Activated CD4-positive, alpha-beta T cell treated with anti-CD3 and anti-CD28 coated beads, Interleukin-2, amount 50 U/mL, for 16 hours (primary cell): ENCODE measurements at places on chromosomes 11 and 22.

DNA sequence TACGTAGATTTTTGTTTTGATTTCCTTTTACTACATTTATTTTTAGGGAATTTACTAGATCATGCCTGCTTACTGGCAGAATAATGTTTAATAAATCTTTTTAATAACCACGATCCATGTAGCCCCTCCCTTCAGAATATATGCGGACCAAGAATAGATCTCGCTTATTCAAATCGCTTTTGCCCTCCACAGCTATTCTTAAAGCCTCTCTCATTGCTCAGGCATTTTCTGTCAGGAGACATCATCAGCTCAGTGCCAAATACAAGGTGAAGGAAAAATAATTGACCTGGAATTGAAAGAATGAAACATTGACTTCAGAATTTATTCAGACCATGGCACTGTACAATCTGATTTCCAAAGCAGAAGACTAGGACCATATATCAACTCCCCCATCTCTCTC is 10.0 kb upstream of the JAML start:
- DNase-seq = no peak

GRCh38 chr22:41925783-41926460 is 684 bp downstream of the TNFRSF13C start:
- DNase-seq = peak; percentile 66

- DNase-seq = no peak
These were observed 15.9 kb downstream of the FBLN1 start for GRCh38 chr22:45518580-45518991.

GRCh38 chr11:75435571-75435925 is 2.5 kb upstream of the KLHL35 start:
- no peak for DNase-seq

GRCh38 chr22:39254789-39255298 is 10.1 kb upstream of the PDGFB start:
- DNase-seq = peak; percentile 69

DNA sequence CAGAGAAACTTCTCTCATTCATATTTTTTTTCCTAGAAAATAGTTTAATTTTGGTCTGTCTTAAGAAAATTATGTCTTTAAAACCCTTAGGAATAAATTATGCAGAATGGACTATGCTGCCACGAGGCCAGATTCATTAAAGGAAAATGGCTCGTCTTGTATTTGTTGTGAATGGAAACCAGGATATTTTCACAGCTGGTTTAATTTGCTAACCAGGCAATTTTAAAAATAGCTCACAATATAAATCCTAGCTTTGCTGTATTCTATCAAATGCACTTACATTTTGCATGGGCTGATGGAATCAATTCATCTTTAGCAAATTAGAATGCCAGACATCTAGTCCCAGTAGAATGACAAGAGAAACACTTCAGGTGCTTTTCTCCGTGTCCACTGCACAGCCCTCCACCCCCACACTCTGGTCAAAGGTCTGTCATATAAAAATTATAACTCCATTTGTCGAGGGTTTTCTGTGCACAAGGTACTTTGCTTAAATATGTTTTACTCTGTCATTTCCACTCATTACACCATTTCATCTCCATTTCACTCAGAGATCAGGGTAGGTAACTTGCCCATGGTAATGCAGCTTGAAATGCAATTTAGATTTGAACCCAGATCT is 20.3 kb upstream of the TNRC6B start:
- DNase-seq = no peak

- DNase-seq = no peak
These were observed 35.8 kb upstream of the UBASH3B start for GRCh38 chr11:122619757-122620156.

- no peak for DNase-seq
These were observed 449 bp downstream of the PIDD1 start for GRCh38 chr11:804599-804964.

DNA sequence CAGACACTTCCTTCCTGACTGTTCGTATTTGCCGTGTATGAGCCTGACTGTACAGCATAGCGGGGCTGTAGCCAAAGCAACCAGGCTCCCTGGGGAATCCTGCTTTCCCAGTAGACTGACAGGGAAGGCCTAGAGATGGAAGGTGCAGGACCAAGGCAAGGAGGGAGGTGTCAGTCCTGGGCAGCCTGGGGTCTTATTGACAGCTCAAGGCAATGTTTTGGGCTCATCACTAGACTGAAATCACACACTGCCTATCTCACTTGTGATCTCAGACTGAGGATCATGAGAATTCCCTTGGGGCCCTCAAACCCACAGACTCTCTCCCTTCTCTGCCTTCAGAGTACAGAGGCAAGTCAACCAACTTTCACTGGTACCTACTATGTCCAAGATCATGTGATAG is 346.8 kb upstream of the NARS2 start:
- no peak for DNase-seq

DNA sequence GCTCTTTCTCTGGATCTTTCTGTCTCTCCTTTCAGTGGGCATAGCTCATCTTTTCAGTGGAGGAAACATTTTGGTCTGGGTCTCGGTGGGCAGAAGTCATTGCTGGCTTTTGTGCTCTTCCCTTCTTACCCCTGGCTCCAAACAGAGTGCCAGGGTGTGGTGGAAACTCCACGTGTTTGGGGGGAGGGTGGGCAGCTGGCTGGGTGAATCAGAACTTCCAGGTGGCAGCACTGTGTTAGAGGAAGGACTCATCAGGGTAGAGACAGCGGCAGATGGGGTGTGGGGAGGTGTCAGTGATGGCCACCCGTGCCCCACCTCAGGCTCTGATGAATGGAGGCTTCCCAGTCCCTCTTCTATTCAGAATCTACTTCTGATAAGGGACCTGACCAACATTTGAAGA is 114.0 kb downstream of the GRIK4 start:
- DNase-seq = no peak

GRCh38 chr11:104581246-104581980 is 316.8 kb downstream of the CASP12 start:
- DNase-seq = no peak

DNA sequence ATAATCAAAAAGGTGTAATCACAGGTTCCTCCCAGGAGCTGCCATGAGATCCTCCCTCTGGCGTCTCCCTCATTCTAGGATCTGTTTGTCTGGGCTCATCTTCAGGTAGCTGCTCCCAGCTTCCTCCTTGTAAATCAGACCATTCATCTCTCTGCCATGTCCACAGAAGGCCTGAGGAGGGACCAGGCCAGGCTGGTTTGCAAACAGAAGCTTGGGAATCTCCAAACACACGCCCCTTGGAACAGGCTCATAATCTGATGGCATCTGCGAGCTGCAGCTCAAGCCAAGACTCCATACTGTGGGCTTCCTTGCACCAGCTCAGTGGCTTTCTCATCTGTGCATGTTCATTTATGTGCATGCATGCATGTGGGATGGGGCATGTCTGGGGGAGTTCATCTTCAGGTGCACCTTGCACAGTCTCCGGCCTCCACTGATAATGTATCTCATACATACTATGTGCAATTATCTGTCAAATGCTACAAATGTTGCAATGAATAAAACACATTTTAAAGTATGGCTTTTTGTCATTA is 134.9 kb downstream of the NXPE2 start:
- no peak for DNase-seq

DNA sequence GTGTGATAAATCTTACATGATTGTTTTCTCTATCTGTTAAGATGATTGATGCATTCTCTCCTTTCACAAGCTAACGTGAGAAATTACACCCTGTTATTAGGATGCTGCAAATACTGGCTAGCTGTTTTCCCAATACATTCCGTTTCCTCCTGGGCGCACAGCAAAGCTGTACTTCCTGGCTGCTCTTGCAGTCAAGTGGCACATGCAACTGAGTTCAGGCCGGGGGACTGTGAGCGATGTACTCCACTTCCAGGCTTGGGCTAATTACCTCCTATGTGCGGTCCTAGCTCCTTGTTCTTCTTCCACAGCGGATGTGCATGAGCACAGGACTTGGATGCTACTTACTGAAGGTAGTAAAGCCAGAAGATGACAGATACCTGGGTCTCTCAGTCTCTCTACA is 234.9 kb upstream of the SESN3 start:
- no peak for DNase-seq

- no peak for DNase-seq
These were observed 17.3 kb upstream of the RFPL3 start for GRCh38 chr22:32340411-32340810.

DNA sequence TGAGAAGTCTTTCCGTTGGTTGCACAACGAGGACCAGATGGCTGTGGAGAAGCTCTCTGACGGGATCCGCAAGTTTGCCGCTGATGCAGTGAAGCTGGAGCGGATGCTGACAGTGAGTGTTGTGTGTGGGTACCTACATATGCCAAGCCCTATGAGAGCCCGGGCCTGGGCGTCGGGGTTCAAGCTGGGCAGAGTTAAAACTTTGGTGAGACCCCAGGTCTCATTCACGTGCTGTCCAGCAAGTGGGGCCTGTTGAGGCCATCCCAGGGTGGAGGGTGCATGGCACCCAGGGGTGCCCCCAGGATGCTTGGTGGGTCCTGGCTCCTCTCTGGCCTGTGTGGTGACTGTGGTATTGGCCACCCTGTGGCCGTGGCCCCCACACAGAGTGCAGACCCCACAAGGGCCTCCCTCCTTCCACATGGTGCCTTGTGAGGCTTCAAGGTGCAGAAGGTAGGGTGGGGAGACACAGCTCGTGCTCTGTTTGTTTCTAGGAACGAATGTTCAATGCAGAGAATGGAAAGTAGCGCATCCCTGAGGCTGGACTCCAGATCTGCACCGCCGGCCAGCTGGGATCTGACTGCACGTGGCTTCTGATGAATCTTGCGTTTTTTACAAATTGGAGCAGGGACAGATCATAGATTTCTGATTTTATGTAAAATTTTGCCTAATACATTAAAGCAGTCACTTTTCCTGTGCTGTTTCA is 12.8 kb downstream of the GATD1 start:
- DNase-seq = no peak

GRCh38 chr11:119107538-119108145 is 498 bp downstream of the C2CD2L start:
- DNase-seq = no peak

DNA sequence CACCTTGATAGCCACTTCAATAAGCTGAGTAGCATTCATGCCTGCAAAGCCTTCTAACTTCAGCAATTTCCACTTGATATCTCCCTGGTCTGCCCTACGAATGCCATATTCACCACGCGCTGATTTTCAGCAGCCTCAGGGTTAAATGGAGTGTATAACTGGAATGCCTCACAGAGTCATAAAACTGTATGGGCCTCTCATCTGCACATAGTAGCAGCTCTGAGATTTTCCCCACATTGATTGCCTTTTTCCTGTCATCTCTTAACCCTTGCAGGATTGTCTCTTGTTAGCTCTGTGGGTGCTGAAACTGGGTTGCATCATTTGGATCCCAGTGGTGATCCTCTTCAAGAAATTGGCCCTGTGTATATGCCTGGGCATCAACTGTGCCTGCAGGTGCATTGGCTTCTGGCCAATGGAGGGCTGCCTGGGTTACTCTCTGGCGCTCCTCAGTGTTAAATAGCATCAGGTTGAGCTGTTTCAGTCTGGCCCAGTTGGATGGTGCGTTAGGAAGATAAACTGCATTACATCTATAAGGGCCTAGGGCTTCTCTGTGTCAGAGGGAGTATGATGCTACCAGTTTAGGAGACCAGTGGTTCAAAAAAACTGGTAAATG is 17.4 kb upstream of the GLYATL1 start:
- DNase-seq = no peak

DNA sequence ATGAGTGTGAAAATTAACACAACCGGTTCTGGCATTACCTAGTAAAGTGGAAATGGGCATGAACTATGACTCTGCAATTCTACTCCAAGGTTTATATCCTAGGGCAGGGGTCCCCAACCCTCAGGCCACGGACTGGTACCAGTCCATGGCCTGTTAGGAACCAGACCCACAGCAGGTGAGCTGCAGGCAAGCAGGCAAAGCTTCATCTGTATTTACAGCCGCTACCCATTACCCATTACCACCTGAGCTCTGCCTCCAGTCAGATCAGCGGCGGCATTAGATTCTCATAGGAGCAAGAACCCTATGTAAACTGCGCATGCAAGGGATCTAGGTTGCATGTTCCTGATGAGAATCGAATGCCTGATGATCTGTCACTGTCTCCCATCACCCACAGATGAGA is 49.8 kb downstream of the MORC2 start:
- no peak for DNase-seq

GRCh38 chr11:73375830-73376159 is 404 bp upstream of the RELT start:
- no peak for DNase-seq

GRCh38 chr11:57417056-57417455 is 9.9 kb downstream of the SLC43A3 start:
- DNase-seq = no peak

DNA sequence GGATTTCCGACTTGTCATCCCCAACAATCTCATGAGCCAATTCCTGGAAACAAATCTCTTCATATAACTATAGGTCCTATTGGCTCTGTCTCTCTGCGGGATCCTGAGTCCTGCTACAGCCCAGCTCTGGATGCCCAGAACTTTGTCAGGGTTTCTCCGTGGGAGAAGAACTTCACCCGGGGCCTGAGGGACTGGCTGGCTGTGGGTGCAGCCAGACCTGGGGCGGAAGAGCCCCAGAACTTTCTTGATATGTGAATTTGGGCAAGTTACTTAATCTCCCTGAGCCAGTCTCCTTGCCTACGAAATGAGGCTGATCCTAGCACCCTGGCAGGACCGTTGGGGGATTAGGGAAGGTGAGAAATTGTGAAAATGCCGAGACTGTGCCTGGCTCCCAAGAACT is 6.6 kb upstream of the TRIM29 start:
- no peak for DNase-seq

GRCh38 chr11:125272821-125273220 is 108.3 kb downstream of the PKNOX2 start:
- no peak for DNase-seq

DNA sequence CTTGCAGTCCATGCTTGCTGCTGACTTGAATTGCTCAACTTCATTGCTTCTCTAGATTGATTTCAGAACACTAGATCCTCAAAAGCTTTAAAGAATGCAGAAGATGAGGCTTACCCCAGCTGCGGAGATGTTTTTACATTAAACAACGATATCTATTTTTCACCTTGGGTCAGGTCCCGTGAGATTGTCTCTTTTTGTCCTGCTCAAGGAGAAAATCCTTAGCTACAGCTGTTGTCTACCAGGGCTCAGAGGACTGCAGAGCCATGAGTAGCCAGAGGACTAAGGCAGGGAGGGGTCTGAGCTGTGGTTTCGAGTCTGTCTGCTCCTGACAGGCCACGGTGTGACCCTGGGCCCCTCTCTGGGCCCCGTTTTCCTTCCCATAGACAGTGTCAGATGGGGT is 51.4 kb downstream of the PKNOX2 start:
- DNase-seq = no peak

DNA sequence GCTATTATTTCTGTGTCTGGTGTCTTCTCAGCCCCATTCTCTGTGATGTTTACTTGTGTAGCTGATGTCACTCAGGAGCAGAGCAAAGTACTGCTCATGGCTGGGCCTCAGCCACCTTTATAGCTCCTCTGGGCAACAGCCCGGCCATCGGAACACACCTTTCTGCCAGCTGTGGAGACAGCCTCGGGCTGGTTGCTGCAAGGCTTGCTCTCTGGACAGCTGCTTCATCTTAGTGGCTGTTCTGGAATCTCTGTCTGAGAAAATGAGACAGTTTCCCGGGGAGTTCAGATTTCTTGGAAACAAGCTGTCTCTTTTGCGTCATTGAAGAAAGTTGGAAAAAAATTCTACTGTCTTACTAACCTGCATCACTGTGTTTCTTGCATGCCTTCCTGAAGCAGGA is 20.0 kb downstream of the THY1 start:
- DNase-seq = no peak

GRCh38 chr11:112453601-112454577 is 193.2 kb upstream of the PLET1 start:
- peak; percentile 42 for DNase-seq

- DNase-seq = no peak
These were observed 48.5 kb downstream of the PAK1 start for GRCh38 chr11:77425346-77425745.
